GM12864 (cell line): ENCODE measurements at places on chromosomes 12 and 14.

- DNase-seq: no peak
Observed at GRCh38 chr14:33589334-33589733, 361.5 kb downstream of the EGLN3 start.

DNA sequence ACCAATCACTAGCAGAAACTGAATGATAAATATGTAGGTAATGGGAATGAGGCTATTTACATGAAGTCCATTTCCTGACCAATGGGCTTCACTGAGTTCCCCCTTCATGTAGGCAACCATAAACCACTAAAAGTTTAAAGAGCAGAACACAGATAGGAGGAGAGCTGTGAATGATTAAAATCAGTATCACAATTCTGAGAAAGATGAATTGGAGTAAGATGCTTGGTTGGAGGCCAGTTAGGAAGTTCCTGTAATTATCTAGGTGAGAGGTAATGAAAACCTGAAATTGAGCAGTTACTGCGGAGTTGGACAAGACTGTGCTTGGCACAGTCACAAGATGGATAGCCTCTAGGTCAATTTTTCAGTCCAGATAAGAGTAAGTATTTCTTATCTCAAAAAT is 56.6 kb downstream of the GALNT4 start:
- DNase-seq: no peak

- no peak for DNase-seq
Observed at GRCh38 chr14:44803239-44803905, 158.4 kb downstream of the KLHL28 start.

- DNase-seq: no peak
Observed at GRCh38 chr14:69298131-69299071, 38.4 kb downstream of the GALNT16 start.

DNA sequence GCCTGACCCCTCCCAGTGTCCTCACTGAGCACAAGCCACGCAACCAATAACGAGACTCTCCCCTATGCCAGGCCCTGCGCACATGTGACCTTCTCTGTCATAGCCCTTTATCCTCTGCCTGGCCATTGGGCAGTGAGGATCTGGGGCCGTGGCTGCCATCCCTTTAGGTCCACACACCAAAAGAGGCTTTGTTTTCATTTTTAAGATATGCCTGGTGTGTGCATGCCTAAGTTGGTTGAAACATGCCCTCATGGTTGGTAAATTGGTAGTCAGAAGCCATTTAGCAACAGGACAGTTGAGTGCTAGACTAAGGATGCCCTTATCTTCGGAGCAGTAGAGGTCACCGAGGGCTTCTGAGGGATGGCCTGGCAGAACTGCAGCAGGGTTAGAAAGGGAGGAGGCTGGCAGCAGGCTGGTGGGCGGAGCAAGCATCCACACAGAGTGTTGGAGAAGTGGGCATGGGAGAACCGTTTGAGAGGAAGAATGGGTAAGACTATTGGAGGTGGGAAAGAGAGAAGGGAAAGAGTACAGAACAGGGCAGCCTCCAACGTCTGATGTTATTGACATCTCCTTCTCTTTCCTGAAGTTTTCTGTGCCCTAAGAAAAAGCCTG is 75.1 kb downstream of the SLC24A4 start:
- no peak for DNase-seq

DNA sequence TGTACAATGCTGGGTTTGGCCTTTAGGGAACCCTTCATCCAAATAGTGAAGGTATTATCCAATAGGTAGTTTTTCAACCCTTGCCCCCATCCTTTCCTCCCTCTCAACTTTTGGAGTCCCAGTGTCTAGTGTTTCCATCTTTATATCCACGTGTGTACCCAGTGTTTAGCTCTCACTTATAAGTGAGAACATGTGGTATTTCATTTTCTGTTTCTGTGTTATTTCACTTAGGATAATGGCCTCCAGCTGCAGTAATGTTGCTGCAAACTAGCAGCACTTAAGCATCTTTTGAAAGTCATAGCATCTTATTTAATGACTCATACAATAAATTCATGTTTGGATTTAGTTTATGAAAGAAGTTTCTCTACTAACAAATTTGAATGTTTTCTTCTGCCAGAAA is 442.5 kb downstream of the NELL2 start:
- DNase-seq: no peak

DNA sequence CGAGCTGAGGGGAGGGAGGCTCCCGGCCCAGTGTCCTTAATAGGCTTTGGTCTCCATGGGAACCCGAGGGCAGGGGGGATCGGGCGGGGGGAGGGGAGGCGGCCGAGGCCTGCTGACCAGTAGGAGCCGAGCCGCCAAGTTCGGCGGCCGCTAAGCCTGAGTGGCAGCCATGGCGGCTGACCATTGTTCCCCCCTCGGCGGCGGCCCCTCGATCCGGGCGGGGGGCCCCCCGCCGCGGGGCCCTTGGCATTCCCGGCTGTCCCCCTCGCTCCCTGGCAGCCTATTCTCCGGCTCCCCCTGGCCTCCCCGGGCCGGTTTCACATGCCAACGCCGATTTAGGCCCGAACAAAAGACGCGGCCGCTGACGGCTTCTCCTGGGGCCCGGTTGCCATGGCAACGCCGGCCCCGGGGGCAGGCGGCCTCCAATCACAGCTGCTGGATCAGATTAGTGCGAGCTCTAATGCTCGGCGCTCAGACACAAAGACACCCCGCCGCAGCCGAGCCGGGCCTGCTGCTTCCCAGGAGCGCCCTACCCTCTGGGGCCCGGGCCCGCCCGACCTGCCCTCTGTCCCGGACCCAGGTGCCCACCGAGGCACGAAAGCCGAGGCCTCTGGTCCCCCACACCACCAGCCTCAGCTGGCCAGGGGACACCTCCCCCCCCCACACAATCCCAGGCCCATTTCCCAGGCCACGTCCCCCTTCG is 7.3 kb downstream of the MSI1 start:
- no peak for DNase-seq

DNA sequence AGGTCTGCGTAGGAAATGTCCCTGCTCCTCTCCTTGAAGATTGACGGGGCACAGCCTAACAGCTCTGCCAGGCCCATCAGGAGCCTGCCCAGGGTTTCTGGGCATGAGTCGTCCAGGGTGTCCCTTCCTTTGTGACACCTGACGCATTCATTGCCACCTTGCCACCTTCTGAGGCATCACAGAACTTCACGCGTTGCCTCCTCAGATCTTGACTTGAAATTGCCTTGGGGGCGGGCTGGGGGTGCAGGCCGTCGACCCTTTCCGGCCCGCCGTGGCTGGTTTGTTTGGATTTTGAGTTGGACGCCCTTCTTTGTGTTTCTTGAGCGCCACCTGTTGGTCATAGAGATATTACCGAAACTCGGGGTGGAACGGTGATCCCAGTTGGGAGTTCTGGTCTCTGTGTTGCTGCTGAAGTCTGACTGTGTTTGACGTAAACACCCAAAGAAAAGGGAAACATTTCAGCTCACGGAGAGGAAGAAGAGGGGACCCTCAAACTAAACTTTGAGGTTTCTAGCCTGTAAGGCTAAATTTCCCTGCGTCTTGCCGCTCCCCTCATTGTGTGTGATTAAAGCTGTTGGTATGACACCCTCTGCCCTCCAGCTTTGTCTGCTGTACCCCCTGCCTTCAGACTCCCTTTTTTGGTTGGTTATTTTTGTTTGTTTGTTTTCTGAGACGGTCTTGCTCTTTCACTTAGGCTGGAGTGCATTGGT is 44.6 kb downstream of the MLXIP start:
- no peak for DNase-seq

GRCh38 chr12:66963901-66964300 is 285.0 kb upstream of the GRIP1 start:
- no peak for DNase-seq

DNA sequence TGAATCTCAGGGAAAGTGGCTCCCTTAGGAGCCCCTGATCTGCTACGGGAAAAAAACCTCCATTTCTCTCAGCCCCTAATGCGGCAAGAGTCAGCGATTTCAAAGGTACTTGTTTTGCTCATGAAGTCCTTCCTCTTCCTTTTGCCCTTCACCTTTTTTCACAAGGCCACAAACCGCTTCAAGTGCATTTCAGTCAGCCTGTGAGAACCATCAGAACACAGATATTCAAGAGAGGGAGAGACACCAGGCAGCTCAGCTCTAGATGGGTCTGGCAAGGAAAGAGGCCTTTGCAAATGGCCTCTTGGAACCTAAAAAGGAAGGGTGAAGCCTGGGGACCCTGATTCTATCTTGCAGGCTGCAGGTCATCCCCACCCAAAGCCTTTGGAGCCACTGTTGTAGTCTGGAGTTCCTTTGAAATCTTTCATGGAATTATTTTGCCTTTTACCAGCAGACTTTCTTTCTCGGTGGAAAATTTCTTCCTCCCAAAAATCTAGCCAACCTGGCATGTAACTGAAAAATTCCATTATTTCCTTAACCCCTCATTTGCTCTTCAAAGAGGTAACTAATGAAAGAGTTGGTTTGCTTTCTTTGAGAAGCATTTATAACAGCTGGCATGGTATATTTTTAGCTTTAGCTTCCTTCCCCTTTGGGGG is 145.0 kb downstream of the SAMD4A start:
- DNase-seq: no peak

GRCh38 chr14:32134448-32135097 is 57.5 kb downstream of the ARHGAP5 start:
- no peak for DNase-seq

DNA sequence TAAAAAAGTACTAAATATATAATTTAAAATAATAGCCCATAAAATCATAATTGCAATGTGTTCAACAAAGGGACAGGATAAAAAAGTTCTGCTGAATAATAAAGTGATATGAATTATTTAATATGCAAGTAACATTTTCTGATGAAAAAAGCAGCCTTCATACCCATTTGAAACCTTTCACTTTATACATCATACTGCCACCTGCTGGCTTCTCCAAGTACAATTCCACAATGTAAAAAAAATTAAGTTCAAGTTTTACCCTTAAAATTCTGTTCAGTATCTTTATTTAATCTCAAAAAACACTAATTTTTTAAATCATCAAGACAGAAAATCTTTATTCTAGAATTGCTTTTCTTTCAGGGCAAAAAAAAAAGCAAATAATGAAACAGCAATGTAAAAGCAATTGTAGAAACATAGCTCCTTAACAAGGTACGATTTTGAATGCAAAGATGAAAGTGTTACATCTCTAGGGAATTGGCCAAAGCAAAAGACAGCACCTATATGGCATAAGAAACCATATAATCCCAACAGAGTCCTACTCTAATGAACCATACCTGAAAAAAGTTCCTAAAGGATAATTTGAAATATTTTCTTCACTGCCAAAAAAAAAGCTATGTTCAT is 15.0 kb downstream of the MDM1 start:
- DNase-seq: peak; percentile 26

GRCh38 chr12:19515179-19515578 is 75.9 kb downstream of the AEBP2 start:
- no peak for DNase-seq
